Tibial nerve (tissue), 4 donors: ENCODE measurements at places on chromosomes 3 and 15. TPM values are rescaled to one million over a fixed set of nuclear protein-coding genes. Genes with fewer than 3 reads are reported as not detected.

DNA sequence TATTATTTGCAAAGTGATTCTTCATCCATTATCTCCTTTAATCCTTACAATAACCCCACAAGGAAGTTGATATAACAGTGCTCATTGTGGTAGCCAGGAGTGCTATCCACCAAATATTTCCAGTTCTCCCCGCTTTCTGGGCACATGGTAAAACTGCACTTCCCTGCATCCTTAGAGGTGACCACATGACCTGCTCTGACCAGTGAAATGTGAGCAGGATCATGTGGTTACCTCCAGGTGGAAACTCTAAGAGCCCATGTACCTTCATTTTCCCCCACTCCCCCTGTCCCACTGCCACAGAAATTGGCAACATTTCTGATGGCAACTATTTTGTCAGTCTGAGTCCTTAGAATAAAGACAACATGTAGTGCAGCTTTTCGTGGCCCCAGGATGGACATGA, 89.7 kb downstream of the MRPL46 start:
- no peaks in the 10 kb centered on the region for H3K27me3 ChIP-seq
- no peak overlapping the region for H3K27ac ChIP-seq

Gene THAP10
- 1.4 TPM for total RNA-seq

- no peak for DNase-seq
- no peaks in the 10 kb centered on the region for H3K4me1 ChIP-seq
- H3K27me3 ChIP-seq = no peaks in the 10 kb centered on the region
Measured at GRCh38 chr15:97479957-97480356, 480.5 kb upstream of the ARRDC4 start.

DNA sequence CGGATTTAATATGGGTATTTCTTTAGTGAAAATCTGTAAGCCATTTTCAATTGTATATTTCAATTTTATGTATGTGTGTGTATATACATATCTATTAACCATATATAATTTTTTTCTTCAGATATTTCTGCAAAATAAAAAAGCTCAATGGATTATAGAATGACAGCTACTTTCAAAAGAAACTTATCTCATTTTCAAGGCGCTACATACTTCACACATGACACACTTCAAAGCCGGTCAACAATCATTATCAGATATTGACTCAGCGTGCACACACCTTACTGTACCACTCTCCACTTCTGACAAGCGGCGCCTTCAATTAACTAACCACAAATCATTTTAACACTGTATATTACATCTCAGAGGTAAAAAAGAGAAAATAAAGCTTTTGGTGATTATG, 39.6 kb downstream of the ATP13A3 start:
- no peak for DNase-seq
- H3K4me3 ChIP-seq = no peak overlapping the region
- no peaks in the 10 kb centered on the region for H3K27me3 ChIP-seq
- H3K27ac ChIP-seq = no peak overlapping the region
- H3K36me3 ChIP-seq = peaks cover 72% of the 10 kb centered on the region

DNA sequence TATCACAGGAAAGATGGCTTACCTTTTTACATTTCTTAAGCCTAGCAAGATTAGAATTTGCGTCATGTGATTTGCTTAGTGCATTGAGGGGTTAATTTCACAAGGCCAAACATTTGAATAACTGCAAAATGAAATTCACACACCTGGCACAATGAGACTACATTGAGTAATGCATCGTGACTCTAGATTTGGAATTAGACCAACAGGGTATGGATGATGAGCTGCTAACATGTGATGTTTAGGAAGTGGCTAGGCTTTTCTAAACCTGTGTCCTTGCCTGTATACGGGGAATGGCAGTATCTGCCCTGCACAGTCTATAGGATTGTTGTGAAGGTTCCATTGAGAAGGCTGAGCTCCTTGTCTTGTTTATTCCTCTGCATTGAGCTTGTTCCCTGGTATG, 160.1 kb downstream of the MFSD1 start:
- no peaks in the 10 kb centered on the region for H3K27me3 ChIP-seq
- no peak overlapping the region for H3K27ac ChIP-seq
- no peak for DNase-seq
- H3K4me3 ChIP-seq = no peak overlapping the region

DNA sequence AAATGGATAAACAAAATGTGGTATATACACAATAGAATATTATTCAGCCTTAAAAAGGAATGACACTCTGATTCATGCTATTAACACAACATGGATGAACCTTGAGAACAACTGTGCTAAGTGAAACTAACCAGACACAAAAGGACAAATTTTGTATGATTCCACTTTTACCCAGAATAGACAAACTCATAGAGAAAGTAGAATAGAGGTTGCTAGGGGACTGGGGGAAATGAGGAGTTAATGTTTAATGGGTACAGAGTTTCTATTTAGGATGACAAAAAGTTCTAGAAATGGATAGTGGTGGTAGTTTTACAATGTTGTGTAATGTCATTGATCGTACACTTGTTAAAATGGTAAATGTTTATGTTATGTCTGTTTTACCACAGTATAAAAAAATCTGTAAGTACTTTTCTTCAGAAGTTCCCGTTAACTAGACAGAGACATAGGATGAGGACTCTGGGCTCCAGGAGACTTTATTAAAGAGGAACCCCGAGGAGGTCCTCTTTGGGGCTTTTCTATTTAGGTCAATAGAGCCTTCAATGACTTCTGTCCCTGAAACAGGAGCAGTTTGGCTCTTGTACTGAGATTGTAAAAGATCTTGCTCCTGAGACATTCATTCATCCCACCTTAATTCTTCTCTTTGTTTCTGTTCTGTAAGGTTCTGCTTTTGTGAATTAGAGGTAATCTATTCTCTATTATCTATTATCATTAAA, 24.5 kb downstream of the ABHD6 start:
- H3K27me3 ChIP-seq = no peaks in the 10 kb centered on the region
- H3K36me3 ChIP-seq = no peaks in the 10 kb centered on the region
- no peak overlapping the region for H3K4me3 ChIP-seq
- no peak overlapping the region for H3K27ac ChIP-seq
- H3K4me1 ChIP-seq = no peaks in the 10 kb centered on the region

GRCh38 chr15:77066971-77067690, 3.8 kb downstream of the TSPAN3 start:
- H3K27ac ChIP-seq = no peak overlapping the region
- H3K27me3 ChIP-seq = no peaks in the 10 kb centered on the region
- no peak overlapping the region for H3K4me3 ChIP-seq
- no peak for DNase-seq
- H3K4me1 ChIP-seq = peaks cover 36% of the 10 kb centered on the region

DNA sequence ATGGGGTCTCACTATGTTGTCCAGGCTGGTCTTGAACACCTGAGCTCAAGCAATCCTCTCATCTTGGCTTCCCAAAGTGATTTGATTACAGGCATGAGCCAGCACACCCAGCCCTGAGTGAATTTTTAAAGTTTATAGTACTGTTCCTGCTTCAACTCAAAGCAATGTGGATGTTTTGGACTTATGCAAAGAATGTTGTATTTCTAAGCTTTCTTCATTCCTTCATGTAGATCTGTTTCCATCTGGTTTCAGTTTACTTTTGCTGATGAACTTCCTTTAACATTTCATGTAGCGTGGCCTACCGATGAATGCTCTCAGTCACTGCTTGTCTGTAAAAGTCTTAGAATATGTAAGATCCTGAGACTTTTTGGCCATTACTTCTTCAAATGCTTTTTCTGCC, 23.2 kb downstream of the NRG4 start:
- H3K4me3 ChIP-seq = no peak overlapping the region
- H3K27ac ChIP-seq = no peak overlapping the region
- DNase-seq = no peak
- H3K27me3 ChIP-seq = no peaks in the 10 kb centered on the region
- H3K36me3 ChIP-seq = no peaks in the 10 kb centered on the region

- DNase-seq = no peak
- peaks cover 19% of the 10 kb centered on the region for H3K4me1 ChIP-seq
- no peak overlapping the region for H3K4me3 ChIP-seq
- no peaks in the 10 kb centered on the region for H3K36me3 ChIP-seq
- H3K27me3 ChIP-seq = no peaks in the 10 kb centered on the region
- no peak overlapping the region for H3K27ac ChIP-seq
Measured at GRCh38 chr3:185701611-185702261, 115.6 kb downstream of the SENP2 start.

DNA sequence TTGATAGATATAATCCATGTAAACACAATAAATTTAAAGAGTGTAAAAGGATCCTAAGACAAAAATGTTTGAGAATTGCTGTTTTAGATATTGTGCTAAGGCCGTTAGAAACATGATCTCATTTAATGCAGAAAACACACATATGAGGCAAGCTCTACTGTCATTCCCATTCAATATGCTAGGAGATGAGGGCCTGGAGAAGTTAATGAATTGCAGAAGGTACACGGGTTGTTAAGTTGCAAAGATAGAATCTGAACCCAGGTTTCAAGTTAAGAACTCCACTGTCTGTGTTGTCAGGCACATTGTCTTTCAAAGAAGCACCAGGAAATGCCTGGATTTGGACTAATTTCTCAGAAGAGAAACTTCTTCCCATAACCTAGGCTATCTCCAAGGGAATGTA, 65.1 kb upstream of the SAMMSON start:
- no peaks in the 10 kb centered on the region for H3K27me3 ChIP-seq
- peaks cover 4% of the 10 kb centered on the region for H3K36me3 ChIP-seq
- no peak overlapping the region for H3K27ac ChIP-seq
- H3K4me1 ChIP-seq = peaks cover 8% of the 10 kb centered on the region

GRCh38 chr3:129312671-129313414, 34.2 kb downstream of the HMCES start:
- no peak overlapping the region for H3K4me3 ChIP-seq
- no peaks in the 10 kb centered on the region for H3K27me3 ChIP-seq
- DNase-seq = no peak
- peaks cover 9% of the 10 kb centered on the region for H3K4me1 ChIP-seq
- no peaks in the 10 kb centered on the region for H3K36me3 ChIP-seq
- H3K27ac ChIP-seq = peak overlapping the region; percentile 96

DNA sequence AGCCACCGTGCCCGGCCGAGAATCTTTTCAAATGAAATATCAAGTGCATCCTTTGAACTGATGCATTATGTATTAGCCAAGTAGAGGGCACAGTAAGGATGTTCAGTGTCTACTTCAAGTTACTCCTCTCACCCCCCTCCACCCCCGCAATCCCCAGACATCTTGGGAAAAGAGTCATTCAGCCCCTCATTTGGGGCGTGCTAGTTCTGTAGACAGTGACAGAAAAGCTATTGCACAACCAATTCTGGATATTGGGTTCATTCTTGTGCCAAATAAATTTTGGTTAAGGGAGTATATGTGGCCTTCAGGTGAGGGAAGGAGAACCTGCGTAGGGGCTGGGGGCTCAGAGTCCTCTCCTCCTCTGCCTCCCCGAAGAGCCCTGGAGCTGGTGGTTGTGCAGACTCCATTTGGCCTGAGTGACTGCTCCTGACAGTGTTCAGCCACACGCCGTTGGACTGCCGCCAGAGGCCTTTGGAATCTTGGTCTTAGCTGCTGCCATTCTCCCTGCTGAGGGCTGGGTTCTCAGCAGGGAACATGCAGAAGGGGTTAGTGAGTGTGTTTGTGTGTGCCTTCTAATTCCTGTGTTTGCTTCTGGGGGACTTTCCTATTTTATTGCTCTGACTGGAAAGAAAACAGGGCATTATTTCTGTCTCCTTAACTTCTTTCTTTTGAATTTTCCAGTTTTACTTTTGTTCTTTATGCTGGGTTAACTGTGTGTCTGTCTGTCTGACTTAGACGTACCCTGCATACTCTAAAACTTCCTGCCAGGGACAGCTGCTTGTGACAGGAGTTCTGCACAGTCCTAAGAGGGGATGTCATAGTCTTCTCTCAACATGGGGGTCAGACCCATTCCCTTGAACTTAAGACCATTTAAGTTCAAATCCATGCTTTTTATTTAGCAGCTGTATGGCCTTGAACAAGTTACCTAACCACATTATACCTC, 21.0 kb downstream of the RARB start:
- H3K27me3 ChIP-seq = no peaks in the 10 kb centered on the region
- H3K4me3 ChIP-seq = no peak overlapping the region
- no peaks in the 10 kb centered on the region for H3K4me1 ChIP-seq
- H3K36me3 ChIP-seq = no peaks in the 10 kb centered on the region

- no peaks in the 10 kb centered on the region for H3K27me3 ChIP-seq
- no peak for DNase-seq
- no peak overlapping the region for H3K4me3 ChIP-seq
- no peak overlapping the region for H3K27ac ChIP-seq
Measured at GRCh38 chr3:16300307-16300706, 35.3 kb downstream of the OXNAD1 start.

GRCh38 chr3:75262661-75263060, 401.5 kb upstream of the FRG2C start:
- no peaks in the 10 kb centered on the region for H3K27me3 ChIP-seq
- no peaks in the 10 kb centered on the region for H3K4me1 ChIP-seq
- no peak for DNase-seq
- no peak overlapping the region for H3K4me3 ChIP-seq
- H3K27ac ChIP-seq = no peak overlapping the region
- no peaks in the 10 kb centered on the region for H3K36me3 ChIP-seq

GRCh38 chr3:58358092-58358491, 25.4 kb downstream of the PXK start:
- no peak for DNase-seq
- H3K36me3 ChIP-seq = no peaks in the 10 kb centered on the region
- no peak overlapping the region for H3K27ac ChIP-seq
- no peaks in the 10 kb centered on the region for H3K27me3 ChIP-seq

DNA sequence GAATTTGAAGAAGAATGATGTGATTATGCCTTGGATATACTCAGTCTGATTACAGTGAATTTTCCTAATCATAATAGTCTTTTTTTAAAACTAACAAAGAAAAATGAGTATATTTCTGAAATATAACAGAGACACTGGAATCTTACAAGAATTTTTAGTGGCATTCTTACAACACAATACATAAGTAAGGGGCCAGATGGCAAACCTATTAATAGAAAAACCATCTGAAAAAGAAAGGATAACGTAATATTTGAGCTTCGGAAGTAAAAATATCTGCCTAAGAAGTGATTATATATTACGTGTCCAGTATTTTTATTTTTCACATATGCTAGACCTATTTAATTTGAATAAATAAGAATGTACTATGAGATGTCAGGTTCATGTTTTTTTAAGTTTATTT, 452.8 kb downstream of the NAALADL2 start:
- DNase-seq = no peak
- H3K27me3 ChIP-seq = no peaks in the 10 kb centered on the region
- H3K4me3 ChIP-seq = no peak overlapping the region
- no peak overlapping the region for H3K27ac ChIP-seq
